ENCODE measurements at places on chromosomes 13 and 19.
A peak's percentile ranks its signal among the peaks of the same experiment; 100 is the strongest.

DNA sequence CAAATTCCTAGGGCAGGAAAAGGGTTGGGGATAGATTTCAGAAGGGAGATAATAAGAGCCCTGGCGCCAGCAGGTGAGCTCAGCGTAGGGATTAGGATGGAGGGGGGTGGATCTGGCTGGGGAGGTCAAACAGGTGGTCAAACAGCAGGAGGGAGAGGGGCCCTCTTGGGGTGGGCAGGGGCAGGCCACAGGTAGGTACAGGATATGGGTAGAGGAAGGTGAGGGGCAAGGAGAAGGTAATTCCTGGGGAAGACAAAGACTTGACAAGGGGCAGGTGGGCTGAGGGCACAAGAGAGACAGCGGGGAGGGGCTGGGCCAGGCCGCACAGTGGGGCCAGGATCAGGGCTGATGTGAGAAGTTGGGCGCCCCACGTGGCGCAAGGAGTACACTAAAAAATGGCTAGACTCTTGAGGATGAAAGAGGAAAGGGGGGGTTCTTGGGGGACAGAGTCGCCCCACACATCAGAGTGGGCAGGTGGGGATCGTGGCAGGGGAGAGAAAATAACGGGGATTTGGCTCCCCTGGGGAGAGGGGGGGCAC lies 713 bp downstream of the KRI1 start:
- peak; percentile 63 for DNase-seq

- peak; percentile 97 for DNase-seq
Observed at GRCh38 chr19:58033741-58034476, at the start of gene ZSCAN1. TSS of gene ZSCAN1 (plus strand) at chr19:58034025. CDS start at chr19:58037837, 3,812 bp downstream.

- no peak for DNase-seq
Observed at GRCh38 chr19:29662604-29663404, 2.5 kb upstream of the PLEKHF1 start.

- DNase-seq: no peak
Observed at GRCh38 chr13:40193286-40194223, 472.9 kb downstream of the FOXO1 start.

DNA sequence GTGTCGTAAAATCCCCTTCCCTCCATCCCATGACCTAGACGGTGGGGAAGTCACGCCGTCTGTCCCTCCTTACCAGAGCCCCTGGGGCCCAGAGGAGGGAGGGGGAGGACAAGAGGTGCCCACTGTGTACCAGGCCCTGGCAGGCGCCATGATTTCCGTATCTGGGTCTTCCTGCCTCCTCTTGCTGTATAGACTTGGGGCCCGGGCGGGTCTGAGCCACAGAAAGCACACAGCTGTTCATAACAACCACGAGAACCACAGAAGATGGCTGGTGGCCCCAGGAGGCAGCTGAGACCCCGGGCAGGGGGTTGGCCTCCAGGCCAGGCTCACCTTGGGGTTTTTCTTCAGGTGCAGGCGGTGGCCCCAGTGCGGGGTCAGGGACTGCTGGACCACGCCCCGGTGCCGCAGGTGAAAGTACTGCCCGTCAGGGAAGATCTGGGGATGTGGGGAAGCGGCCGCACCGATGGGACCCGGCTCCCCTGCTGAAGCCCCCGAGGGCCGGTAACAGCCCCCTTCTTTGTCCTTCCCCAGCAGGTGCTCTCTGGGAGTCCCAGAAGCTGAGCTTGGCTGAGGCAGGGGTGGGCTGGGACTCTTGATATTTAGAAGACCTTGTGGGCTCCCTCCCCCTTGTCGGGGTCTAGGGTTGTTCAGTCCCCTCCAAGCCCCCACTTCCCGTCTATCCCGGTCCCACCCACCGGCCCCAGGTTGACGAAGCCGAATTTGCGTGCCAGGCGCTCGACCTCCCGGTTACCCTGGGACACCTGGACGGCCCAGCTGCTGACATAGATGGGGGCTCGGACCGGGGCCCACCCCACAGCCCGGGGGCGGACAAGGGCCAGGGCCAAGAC lies 463 bp downstream of the PCSK4 start:
- no peak for DNase-seq

DNA sequence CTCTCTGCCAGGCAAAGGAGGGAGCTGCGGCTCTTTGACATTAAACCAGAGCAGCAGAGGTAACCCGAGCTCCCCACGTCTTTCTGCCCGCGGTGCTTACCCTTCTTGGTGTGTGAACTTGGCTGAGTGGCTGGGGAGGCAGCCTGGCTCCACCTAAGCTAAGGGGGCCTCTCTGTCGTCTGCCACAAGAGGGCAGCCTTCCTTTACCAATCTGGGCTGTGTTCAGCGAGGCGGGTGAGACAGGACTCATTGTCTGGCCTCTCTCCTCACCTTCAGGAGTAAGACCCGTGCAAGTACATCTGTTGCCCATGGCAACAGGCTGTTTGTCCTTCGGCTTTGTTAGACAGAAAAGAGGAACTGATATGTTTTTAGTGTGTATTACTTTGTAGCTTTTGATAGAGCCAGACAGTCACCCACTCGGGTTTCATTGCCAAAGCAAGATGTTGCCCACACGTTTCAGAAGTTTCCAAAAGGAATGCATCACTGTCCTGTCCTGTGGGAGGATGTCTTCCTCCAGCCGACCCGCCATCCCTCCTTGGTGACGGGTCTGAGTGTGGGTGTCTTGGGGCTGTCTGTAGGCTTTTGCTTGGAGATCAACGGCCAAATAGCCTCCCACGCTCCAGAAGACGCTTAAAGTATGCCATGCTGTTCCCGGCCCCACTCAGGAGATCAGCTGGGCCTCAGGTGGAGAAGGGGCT lies 4.6 kb downstream of the POP4 start:
- DNase-seq: peak; percentile 89

- no peak for DNase-seq
Observed at GRCh38 chr19:7597689-7598088, 2.0 kb downstream of the CAMSAP3 start.

DNA sequence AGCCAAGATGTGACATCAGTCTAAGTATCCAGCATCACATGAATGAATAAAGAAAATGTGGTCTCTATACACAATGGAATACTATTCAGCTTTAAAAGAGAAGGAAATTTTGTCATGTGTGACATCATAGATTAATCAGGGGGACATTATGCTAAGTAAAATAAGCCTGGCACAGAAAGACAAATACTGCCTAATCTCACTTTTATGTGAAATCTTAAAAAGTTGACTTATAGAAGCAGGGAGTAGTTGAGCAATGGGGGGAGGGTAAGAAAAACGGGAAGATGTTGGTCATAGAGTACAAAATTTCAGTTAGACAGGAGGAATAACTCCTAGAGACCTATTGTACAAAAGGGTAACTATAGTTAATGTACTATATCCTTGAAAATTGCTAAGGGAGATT lies 10.4 kb upstream of the LCP1 start:
- no peak for DNase-seq
